Activated T-cell treated with anti-CD3 and anti-CD28 coated beads, Interleukin-2, amount 50 U/mL, for 4 hours (primary cell): ENCODE measurements at places on chromosomes 13 and 19. TPM values are rescaled to one million over a fixed set of nuclear protein-coding genes. Genes with fewer than 3 reads are reported as not detected.
A peak's percentile ranks its signal among the peaks of the same experiment; 100 is the strongest.

- DNase-seq = no peak
These were observed 32.2 kb upstream of the DOCK9 start for GRCh38 chr13:99009987-99010551.

- no peak for DNase-seq
These were observed 32.2 kb downstream of the TMEM161A start for GRCh38 chr19:19106056-19106551.

Gene PROZ
- not detected for total RNA-seq

GRCh38 chr13:75129331-75129730 lies 352.6 kb downstream of the TBC1D4 start:
- DNase-seq = no peak

GRCh38 chr19:38561658-38562057 lies 56.1 kb downstream of the MAP4K1 start:
- DNase-seq = no peak

DNA sequence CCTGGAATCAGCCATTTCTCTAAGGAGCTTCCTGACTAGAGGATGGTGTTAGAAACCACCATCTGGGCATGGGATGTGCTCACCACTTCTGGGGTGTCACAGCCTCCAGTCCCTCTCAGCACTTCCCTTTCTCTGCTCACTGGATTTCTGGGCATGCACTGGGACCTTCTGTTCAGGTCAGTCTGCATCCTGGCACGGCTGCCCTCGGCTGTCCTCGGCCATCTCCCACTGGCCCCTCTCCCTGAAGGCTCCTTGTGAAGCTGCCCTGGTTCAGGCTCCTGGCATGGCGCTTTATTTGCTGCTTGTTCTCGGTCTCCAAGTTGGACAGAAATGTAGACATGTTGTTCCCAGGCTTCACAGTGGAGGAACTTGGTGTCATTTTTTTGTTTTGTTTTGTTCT lies 60.0 kb downstream of the TEX29 start:
- DNase-seq = no peak

GRCh38 chr19:11552666-11553372 lies 6.2 kb downstream of the ELOF1 start:
- no peak for DNase-seq

GRCh38 chr19:17424743-17425365 lies 5.0 kb downstream of the MVB12A start:
- DNase-seq = no peak

Gene FAM124A
- total RNA-seq = 0.13 TPM

Gene RFX1
- total RNA-seq = 11.3 TPM

GRCh38 chr13:26509491-26509890 lies 48.0 kb upstream of the WASF3 start:
- no peak for DNase-seq

- no peak for DNase-seq
These were observed 183.7 kb downstream of the COL4A1 start for GRCh38 chr13:110123041-110123809.

Gene CEACAM5
- 0.46 TPM for total RNA-seq

Gene SPACA7
- not detected for total RNA-seq

DNA sequence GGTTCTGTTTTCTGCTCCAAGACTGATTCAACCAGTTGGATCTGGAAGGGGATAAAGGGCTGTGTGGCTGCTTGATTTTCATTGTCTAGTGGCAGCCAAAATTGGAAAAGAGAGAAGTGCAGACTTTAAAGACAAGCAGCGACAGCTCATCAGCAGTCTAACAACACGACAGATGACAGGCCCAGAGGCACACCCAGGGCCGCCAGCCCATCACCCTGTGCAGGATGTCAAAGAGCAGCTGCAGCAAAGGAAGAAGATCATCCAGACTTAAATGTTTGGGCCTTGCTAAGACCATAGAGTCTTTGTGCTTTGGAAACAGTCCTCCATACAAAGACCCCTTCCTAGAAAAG lies 421.0 kb upstream of the KLF12 start:
- no peak for DNase-seq

DNA sequence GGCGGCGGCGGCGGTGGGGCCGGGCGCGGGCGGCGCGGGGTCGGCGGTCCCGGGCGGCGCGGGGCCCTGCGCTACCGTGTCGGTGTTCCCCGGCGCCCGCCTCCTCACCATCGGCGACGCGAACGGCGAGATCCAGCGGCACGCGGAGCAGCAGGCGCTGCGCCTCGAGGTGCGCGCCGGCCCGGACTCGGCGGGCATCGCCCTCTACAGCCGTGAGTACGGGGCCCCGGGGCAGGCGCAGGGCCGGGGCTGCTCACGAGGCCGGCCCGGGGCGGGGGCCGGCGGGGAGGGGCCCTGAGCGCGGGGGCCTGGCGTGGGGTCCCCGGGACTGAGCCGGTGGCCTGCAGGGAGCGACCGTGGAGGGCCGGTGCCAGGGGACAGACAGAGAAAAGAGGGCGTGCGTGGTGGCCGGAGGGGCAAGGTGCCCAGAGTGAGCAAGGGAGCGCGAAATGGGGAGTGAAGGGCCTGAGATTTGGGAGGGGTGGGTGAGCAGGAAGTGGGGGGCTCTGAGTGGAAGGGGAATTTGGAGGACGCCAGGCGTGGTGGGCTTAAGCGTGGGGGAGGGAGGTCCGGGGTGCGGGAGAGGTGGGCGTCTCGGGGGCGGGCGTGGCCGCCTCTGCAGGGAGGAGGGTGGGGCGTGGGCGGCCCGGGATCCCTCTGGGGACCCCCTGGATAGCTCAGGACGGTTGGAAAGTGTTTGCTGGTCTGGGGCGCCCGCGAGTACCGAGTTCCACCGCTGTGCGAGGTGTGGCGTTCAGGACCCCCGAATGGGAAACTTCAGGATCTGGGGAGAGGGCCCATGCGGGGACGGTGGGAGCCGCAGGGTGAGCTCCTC lies 575 bp downstream of the CARM1 start:
- peak; percentile 31 for DNase-seq

Gene IRGQ
- 33.5 TPM for total RNA-seq
